ENCODE measurements at places on chromosomes 11 and 22. TPM values are rescaled to one million over a fixed set of nuclear protein-coding genes. Genes with fewer than 3 reads are reported as not detected.

NAT10 gene
- total RNA-seq = 19.8 TPM

MYBPC3 gene
- not detected for total RNA-seq

ZP1 gene
- total RNA-seq = not detected

FADD gene
- 39.0 TPM for total RNA-seq

PHF21A gene
- total RNA-seq = 11.6 TPM

SNX32 gene
- 2.1 TPM for total RNA-seq

TRIOBP gene
- total RNA-seq = 82.2 TPM

RIC8A gene
- total RNA-seq = 116 TPM

APOA1 gene
- total RNA-seq = not detected

MRGPRX3 gene
- not detected for total RNA-seq

HTR3A gene
- 0.29 TPM for total RNA-seq

CD248 gene
- total RNA-seq = 0.07 TPM

PRDM11 gene
- total RNA-seq = 4.6 TPM

FAM180B gene
- total RNA-seq = not detected

FGF4 gene
- total RNA-seq = not detected

All from epithelial cell of proximal tubule (primary cell).